Parietal lobe (tissue), 2 donors: ENCODE measurements at places on chromosomes 13 and 19. TPM values are rescaled to one million over a fixed set of nuclear protein-coding genes. Genes with fewer than 3 reads are reported as not detected.

PEAK3 gene
- not detected for total RNA-seq

GPC5 gene
- 8.1 TPM for total RNA-seq

NLRP9 gene
- total RNA-seq, result not detected

ZNF296 gene
- not detected for total RNA-seq

SERP2 gene
- 28.8 TPM for total RNA-seq

TMEM272 gene
- 1.9 TPM for total RNA-seq

RAB8A gene
- total RNA-seq, result 42.9 TPM

DMKN gene
- not detected for total RNA-seq

ZNF667 gene
- 35.1 TPM for total RNA-seq

KCNC3 gene
- 5.9 TPM for total RNA-seq

SIAH3 gene
- total RNA-seq, result 11.9 TPM

ZNF581 gene
- 10.3 TPM for total RNA-seq

ZNF845 gene
- 21.3 TPM for total RNA-seq
